ENCODE measurements at places on chromosomes 16 and 17. TPM values are rescaled to one million over a fixed set of nuclear protein-coding genes. Genes with fewer than 3 reads are reported as not detected.

KRTAP4-3 gene
- not detected for total RNA-seq

HSD11B2 gene
- 3.1 TPM for total RNA-seq

MPG gene
- 28.0 TPM for total RNA-seq

CA5A gene
- total RNA-seq, result 35.7 TPM

CCL1 gene
- not detected for total RNA-seq

SEC14L5 gene
- 0.33 TPM for total RNA-seq

DOC2A gene
- 0.15 TPM for total RNA-seq

TBC1D3C gene
- total RNA-seq, result 0.18 TPM

GRB7 gene
- 12.0 TPM for total RNA-seq

CDRT15L2 gene
- total RNA-seq, result not detected

GALR2 gene
- total RNA-seq, result not detected

C17orf78 gene
- total RNA-seq, result not detected

TAT gene
- total RNA-seq, result 2,689 TPM

TP53TG3F gene
- not detected for total RNA-seq

LGALS9B gene
- total RNA-seq, result not detected

METTL16 gene
- total RNA-seq, result 8.1 TPM

DBNDD1 gene
- total RNA-seq, result 3.3 TPM

ATP2A3 gene
- 3.9 TPM for total RNA-seq

G6PC1 gene
- total RNA-seq, result 440 TPM

TMC8 gene
- total RNA-seq, result 3.9 TPM

CRK gene
- total RNA-seq, result 33.7 TPM

YPEL2 gene
- 18.9 TPM for total RNA-seq

KRT40 gene
- not detected for total RNA-seq

ZNF652 gene
- total RNA-seq, result 38.6 TPM

RAB11FIP4 gene
- total RNA-seq, result 6.5 TPM

AARSD1 gene
- total RNA-seq, result 17.2 TPM

TNFRSF17 gene
- 0.55 TPM for total RNA-seq

VPS35L gene
- 16.5 TPM for total RNA-seq

Data from left lobe of liver (tissue), 2 donors.